ENCODE measurements at places on chromosomes 1 and 21.

DNA sequence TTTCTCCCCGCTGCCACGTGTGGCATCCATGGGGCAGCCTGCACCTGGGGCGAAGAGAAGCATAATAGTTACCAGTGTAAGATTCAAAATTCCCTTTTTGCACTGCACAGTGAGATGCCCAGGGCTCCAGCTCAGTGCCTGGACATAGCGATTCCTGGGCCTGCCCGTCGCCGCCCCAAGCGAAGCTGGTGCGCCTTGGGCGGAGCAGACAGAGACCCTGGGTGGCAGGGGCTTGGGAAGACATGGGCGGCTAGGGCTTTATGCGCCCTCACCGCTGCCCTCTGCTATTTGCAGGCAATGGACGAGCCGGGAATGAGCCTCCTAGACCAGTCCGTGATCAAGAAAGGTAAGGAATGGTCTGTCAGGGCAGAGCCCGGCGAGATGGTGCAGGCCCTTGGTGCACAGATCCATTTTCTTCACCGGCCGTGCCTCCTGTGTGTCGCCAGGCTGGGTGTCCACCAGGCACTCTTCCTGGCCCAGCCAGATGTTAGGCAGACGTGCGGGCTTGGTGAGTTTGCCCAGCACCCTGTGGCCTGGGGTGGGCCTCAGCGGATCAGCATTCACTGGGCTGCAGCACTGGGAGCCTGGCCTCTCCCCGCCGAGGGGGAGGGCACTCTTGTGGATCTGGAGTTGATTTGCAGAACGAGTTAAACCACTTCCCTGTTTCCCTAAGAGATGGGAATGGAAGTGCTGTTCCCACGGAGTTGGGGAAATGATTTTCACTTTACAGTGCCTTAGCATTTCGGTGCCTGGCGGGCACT is 1.7 kb downstream of the TFAP2E start:
- no peak for DNase-seq

DNA sequence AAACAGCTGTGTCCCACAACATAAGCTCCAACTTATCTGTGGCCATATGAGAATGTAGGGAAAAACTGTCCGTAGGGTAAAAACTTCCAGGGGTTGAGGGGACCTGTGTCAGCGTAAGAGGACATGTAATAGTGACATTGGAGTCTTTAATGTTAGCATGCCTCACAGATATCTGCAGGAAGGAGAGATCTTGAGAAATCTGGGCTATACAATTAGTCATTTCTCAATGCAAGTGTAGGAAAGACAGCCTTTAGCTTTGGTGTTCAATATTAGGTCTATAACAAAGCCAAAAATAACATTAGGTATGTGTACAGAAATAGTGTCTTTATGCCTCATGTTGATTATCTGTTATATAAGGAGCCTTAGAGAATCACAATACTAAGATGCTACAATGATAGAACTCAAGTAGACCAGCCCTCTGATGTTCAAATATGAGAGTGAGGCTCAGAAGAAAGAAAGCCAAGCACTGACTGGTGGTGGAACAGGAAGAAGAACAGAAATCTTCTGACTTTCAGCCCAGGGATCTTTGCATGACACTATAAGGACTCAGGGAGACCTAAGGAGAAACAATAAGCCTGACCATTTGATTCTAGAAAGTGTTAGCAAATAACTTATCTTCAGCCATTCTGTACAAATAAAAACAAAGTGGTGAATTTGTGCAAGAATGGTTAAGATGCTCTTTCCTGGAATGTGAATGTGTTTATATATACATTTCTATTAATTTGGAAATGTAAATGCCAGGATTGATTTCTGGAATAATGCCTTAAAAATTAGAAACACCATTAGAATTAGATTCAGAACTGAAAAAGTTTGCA is 152.6 kb downstream of the ZC3H11B start:
- no peak for DNase-seq

GRCh38 chr1:112501810-112502641 is 6.7 kb upstream of the WNT2B start:
- peak; percentile 33 for DNase-seq

DNA sequence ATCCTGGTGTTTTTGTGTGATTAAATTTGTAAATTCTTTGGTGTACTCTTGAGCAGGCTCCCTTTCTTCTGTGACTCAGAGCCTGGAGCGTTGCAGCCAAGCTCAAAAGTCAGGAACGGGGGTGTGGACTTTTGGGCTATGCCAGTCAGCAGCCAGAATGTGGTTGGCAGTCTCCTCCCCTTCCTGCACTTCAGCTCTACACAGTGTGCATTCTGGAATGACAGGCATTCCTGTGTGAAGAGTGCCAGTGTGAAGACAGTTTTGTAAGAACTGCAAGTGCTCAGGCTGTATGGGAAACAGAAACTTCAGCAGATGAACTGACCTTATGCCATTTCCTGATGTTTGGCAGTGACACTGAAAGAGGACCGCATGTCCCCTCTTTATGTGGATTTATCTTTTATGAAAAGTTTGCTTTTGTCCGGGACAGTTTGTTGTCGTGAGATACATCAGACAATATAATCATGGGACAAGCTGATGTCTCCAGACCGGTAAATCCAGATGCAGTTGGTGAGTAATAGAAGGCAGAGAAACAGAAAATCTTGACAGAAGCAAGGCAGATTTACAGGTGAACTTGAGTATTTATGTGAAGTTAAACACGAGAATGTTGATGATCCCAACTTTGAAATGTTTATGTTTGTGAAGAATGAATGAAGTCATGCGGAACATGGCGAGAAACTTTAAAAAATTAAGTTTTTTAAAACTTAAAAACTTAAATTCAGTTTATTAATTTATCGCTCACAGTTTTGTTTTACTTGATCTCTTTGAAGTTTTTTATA is 67.7 kb upstream of the RCC1 start:
- no peak for DNase-seq

All from stimulated activated CD8-positive, alpha-beta memory T cell treated with anti-CD3 and anti-CD28 coated beads, Interleukin-12 subunit alpha, Interleukin-12 subunit beta, amount 100 ng/mL, for 4 hours (primary cell).